NCI-H460 (cell line): ENCODE measurements at places on chromosomes 4 and X.

DNA sequence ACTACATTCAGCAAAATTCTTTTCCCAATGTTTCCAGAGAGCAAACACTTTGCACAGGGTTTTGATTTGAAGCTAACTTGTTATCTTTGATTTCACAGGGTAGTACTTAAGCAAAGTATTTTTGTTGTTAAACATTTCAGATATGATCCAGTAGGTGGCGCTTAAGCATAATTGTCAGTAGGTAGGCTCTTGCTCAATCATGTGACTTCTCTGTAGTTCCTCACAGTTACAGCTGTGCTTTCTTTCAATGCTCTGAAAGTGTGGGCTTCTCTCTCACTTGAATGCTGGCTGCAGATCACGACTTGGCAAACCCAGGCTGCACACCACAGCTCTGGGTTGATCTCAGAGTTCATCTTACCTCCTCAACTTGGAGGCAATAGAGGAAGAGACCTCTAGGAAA lies 1016.5 kb downstream of the SH3BGRL start:
- DNase-seq: peak; percentile 21

DNA sequence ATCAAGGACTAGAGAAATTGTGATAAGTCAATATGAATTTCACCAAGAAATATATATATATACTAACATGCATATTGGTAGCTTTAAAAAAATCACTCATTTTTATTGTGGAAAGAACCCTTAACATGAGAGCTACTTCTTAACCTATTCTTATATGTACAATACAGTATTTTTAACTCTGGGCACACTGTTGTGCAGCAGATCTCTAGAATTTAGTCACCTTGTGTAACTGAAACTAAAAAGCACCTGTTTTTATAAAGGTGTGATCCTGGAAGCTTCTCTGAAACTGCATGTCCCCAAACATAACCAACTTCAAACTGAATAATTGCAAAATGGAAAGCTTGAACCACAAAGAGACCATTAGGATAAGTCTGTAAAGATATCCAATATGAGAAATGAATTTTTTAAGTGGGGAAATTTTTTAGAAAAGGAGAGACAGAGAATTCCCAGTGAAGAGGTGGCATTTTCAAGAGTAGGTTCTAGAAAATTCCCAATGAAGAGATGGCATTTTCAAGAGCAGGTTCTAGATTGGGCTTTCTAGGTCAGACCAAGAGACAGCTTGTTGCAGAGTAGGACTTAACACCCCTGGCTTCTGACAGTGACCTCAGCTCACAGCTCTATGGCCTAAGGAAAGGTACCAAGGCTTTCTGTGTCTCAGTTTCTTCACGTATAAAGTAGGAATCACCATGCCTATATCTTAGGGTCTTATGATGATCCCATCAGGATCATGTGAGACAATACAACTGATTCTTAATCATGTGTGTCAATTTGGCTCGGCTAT lies 22.0 kb upstream of the PPARGC1A start:
- DNase-seq: no peak

DNA sequence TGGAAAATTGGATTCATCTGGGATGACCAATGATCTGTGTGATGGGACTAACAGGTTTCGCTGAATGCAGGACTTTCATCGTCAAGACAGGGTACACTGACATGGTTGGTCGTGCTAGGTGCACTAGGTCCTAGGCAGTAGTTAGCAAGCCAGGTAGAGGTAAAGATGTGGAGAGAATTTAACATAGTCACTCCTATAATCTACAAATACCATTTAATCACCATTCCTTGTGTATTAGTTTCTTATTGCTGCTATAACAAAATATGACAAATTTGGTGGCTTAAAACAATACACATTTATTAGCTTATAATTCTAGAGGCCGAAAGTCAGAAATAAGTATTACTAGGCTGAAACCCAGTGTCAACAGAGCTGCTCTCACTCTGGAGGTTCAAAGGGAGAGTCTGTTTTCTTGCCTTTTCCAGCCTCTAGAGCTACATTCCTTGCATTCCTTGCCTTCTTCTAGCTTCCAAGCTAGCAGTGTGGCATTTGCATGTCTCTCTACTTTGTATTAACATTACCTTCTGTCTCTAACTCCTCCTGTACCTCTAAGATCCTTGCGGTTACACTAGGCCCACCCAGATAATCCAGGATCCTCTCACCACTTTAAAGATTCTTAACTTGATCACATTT lies 98.7 kb upstream of the GRIA3 start:
- DNase-seq: no peak

DNA sequence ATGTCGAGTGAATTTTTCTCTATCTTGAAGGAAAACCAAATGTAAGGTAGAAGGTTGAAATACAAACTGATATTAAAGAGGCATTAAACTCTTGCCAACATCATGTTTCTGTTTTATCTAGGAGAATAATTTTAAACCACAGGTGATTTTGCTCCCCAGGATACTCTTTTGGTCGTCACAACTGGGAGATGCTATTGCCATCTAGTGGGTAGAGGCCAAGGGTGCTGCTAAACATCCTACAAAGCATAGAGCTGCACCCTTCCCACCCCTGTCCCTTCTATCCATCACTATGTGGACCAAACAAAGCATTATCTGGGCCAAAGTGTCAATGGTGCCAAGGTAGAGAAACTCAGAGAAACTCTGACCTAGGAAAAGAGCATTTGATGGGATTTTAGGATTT lies 154.6 kb upstream of the MAGEB2 start:
- DNase-seq: peak; percentile 7

DNA sequence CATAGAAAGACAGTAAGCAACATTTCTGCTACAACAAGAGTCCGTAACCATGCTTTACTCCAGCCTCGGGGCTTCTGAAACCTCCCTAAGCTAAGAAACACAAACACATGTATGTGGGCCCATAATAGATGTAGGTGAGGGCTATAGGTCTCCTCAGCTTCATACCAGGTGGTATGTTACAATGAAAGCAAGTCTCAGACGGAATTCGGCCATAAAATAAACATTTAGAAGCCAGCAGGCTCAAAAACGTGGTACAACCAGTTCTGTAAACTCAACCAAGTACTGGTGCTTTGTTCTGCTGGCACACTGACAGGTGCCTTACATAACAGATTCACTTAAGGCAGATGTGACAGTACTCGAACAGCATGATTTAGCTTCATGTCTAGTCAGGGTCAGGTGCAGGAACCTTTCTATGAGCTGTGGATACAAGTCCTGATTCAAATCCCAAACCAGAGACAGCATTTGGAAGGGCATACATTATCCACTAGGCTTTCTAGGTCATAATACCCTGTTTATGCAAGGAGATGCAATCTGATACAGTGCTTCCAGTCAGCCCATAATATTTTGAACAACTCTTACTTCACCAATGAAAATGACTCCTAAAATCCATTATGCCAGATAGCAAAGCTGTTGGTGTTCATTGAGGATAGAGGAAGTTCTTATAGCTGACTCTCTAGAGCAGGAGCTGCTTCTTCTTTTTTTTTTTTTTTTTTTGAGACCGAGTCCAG lies 113.8 kb upstream of the ENPP6 start:
- no peak for DNase-seq

- no peak for DNase-seq
Observed at GRCh38 chr4:51885363-51885762, 42.4 kb downstream of the DCUN1D4 start.

DNA sequence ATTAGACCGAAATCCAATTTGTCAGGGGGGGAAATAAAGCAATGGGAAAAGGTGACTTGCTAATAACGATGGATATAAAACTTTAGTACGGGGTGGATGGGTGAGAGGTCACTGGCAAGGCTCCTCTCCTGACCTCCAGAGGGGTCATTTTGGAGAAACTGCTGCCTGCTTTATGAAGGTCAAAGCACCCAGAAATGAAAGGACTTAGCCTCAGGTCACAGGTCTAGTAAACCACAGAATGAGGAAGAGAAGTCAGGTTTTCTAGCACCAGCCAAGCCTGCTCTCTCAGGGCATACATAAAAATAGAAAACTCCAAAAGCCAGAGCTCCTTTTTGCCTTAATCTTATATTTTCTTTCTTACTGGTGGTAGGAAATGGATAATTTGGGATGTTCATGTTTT lies 134.2 kb downstream of the SHROOM3 start:
- no peak for DNase-seq

GRCh38 chr4:151029537-151029936 lies 14.5 kb upstream of the LRBA start:
- DNase-seq: no peak

DNA sequence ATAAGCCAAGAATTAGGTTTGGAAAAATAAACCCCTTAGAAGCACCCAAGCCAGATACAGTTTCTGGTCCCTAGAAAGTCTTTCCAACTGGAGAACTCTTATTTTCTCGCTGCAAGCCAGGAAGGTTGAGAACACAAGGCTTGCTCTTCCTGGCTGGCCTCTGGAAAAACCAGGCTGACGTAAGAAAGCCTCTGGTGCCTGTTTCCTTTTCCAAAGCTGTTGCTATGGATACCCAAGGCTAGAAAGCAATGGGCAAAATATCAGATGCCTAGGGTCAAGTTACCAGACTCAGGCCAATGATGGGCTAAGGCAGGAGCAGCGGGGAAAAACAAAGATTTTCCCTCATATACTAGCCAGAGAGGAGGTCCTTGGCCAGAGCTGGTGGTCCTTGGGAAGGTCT lies 281.6 kb downstream of the KLHL13 start:
- DNase-seq: no peak

DNA sequence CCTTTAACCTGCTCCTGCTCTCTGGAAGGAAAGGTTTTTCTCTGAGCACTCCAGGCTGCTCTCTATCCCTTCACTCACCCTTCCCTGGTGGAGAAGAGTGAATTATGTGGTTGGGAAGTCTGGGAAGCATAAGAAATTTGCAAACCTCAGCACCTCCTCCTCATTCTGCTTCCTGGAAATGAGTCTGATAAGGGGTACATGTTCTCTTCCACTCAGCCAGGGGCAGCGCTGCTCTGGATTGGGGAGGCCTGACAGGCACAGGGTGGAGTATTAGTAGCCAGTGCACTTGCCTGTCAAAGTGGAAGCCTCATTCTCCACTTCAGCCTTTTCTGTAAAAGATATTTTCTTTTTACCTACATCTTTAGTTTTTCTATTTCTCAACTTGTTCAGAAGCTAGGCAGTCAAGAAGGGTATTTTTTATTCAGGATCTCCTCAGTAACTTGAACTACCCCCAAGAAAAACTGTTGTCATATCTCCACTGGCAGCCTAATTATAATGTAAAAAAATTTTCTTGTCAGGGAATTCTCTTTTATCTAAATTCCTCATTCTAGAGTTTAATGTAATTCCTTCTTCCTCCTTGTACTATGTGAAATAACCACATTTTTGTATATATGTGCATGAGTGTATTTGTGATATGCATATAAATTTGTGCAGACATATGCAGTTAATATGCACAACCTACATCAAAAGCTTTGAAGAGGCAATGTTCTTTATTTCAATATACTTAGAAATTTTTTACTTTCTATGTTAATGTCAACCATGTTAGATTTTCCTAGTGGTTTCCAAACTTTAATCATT lies 15.3 kb downstream of the ADAMTS3 start:
- no peak for DNase-seq

GRCh38 chrX:111444881-111445280 lies 32.9 kb upstream of the DCX start:
- DNase-seq: no peak

- DNase-seq: no peak
Observed at GRCh38 chrX:112734290-112734689, 54.6 kb upstream of the LHFPL1 start.

DNA sequence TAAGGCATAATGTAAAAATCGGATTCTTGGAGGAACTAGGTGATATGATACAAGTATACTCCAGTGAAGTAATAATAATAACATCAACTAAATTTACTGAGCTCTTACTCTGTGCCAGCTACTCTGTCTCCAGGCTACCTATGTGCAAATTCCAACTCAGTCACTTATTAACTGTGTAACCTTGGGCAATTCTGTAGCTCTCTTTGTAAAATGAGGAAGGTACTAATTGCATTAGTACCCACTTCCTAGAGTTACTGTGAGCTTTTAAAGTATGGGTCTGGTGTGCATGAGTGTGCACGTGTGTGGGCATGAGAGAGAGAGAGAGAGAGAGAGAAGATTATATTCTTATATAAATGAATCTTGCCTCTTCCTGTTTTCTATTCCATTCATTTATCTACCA lies 169.9 kb downstream of the KCNIP4 start:
- DNase-seq: no peak

DNA sequence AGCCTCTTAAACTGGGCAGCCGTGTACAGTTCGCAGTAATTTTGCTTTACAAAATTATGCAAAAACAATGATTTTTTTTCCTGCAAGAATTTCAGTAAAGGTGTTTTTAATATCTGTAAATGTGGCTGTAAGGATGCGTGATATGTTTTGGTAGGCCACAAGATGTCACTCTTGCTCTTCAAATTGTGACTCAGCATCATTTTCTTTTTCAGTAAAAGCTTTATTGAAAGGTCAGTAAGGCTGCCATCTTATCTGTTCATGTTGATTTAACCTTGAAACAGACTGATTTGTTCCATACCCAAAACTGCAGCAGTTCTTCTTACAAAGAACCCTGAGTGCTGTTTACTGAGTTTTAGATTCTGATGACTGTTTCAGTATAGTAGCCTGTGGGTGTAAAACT lies 39.9 kb downstream of the TXLNG start:
- peak; percentile 66 for DNase-seq

DNA sequence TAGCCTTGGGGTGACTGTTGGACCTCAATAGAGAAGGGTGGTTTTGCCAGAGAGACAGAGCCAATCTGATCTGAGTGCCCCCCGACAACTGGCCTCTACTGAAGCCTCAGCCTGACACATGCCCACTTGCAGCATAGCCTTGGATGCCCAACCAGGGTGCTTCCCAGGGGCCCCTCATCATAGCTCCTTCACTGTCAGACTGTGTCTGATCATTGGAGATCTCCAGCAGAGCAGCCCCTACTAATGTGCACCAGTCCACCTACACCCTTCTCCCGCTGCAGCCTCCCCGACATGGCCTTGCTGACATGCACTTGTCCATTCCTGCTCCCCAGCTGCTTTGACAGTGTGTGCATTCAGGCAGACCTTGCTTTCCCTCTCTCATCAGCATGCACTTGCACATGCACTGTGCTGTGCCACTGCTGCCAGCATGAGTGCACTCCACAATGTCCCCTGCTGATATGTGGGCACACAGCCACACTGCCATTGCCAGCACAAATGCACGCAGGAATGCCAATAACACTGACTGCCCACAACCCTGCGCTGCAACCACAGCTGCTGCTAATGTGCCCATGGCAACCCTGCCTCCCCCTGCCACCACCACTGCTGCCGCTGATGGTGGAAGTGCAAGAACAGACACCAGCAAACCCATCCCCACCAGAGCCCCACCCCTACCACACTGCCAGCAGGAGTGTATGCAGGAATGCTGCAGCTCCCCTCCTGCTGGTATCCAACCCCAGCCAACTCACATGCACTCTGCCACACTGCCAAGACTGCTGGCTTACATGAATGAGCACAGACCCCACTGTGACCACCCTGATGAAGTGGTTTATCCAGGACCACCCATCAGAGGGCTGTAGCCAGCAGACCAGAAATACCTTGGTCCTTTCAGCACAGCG lies 68.1 kb upstream of the ZMAT1 start:
- DNase-seq: no peak

DNA sequence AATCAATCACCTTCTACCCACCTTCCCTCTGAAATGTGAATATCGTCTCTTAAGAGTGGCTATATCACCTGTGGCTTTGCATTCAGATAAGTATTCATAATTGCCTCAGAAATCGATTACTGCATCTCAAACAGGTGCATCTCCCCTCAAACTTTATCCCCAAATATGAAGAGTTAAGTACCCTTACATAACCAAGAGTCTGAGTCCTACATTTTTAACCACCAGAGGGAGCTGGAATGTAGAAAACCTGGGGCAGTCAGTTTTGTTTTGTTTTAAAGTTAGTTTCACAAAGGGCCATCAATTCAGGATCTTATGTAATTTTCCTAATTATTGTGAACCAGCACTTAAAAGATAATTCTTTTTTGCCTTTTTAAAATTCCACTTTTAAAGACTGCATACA lies 5.7 kb downstream of the TCEANC start:
- DNase-seq: peak; percentile 48
